Activated naive CD4-positive, alpha-beta T cell (primary cell): ENCODE measurements at places on chromosomes 3 and 15.

GRCh38 chr15:86392296-86392695, 312.6 kb downstream of the AGBL1 start:
- DNase-seq = no peak

GRCh38 chr3:63966871-63967270, 54.7 kb upstream of the SCAANT1 start:
- DNase-seq = no peak

DNA sequence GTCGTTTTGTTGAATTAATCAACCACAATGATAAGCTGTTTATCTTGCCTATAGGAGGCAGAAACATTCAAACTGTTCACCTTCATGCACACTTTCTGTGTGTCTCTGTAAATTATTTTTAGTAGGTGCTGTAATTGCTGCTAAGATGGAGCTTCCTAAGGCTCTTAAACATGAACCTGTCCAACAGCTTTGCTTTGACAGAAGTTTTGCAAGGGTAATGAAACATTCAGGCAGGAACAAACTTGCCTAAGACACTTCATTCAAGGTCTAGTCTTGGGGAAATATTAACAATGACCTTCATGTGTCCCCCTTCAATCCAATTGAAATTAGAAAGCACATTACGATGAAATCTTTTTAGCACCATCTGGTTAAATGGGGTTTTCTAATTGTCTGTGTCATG, 156.1 kb downstream of the DIPK2A start:
- DNase-seq = no peak

- no peak for DNase-seq
Measured at GRCh38 chr15:54035616-54036015, 57.4 kb downstream of the UNC13C start.

DNA sequence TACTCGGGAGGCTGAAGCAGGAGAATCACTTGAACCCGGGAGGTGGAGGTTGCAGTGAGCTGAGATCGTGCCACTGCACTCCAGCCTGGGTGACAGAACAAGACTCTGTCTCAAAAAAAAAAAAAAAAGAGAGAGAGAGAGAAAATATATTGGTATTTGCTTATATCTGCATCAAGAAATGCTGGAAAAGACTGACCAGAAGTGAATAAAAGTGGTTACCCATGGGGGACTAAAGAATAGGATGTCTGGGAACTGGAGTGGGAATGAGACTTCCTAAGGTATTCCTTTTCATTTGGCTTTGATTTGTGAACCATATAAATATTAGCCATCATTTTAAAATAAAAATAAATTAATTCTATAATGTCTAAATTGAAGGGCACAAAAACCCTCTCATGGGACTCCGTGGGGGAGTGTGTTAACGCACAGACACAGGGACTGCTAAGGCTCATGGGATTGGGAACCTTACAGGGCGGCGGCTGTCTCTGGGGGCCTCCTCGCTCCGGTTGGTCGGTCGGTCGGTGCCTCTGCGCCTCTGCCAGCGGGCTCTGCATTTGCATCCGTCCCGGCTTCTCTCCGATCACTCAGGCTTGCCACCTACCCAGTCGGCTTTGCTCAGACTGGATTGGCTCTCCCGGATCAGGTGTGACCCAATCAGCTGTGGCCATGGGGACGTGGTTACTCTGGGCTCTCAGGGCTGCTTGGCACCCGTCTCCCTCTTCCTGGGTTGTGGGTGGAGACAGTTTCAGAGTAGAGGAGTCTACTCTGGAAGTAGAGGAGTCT, 12.7 kb upstream of the TSPAN3 start:
- no peak for DNase-seq

DNA sequence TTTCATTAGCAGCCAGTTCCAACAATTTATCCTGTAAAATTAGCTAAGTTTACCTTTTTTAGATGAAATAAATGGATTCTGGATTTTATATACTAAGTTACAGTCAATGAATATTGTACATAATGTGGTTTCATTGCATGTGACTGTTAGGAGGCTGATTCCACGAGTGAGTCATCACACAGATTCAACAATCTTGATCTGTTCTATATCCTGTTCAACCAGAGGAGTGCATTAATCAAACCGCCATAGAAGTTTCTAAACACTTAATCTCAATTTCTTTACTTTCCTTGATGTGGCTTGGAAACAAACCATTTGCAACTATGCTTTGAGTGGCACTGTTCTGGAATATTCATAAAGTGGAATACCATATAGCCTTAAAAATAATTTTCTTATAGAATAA, 15.3 kb downstream of the DNAJC13 start:
- no peak for DNase-seq

- no peak for DNase-seq
Measured at GRCh38 chr3:141308588-141309218, 59.6 kb upstream of the ZBTB38 start.

DNA sequence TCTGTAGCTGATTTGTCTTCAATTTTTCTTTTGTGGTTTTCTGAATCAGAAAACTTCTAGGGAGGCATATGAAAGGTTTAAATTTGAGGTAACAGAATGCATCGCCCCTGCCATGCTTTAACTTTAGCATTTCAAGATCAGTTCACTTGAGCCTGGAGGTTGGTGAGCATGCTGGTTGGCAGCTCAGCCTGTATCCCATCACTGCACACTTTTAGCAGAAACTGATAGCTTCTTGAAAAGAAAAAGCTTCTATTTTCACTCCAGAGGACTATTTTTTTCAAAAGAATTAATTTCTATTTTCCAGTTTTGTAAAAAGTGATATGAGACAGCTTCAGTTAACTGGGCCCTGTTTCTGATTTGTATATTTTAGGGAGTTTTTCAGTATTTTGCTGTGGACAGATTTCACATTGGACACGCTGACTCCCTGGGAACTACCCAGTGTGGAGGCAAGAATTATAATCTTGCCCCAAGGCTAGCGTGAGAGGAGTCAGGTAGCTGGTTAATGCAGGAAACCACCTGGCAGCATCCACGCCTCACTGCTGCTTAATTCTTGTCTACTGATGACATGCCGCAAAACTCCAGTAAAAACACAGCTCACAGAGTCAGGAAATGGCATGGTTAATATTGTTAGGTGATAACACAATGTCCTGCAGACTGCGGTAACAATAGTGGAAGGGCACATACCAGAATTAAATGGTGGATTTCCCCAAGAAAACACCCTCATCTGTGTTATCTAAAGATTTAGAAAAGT, 71.4 kb downstream of the DUT start:
- DNase-seq = no peak

DNA sequence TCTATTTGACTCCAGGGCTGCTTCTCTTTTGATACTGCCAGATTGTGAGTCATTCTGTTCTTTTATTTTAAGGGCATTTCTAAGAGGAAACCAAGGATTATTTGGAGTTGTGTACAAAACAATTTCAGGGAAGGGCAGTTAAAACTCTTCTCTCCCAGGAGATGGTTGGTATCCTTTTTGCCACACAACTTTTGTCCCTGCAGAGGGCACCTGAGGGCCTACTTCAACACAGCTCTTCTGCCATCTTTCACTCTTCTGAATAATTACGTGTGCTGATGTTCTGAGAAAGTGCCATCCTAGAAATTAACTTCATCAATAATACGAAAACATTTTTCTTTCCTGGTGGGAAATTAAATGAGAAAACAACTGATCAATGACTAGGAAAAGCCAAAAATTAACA, 75.7 kb upstream of the GADL1 start:
- DNase-seq = no peak
